ENCODE measurements at places on chromosomes 7 and 10.

- DNase-seq, result no peak
Observed at GRCh38 chr10:123287594-123288247, 133.5 kb downstream of the BUB3 start.

DNA sequence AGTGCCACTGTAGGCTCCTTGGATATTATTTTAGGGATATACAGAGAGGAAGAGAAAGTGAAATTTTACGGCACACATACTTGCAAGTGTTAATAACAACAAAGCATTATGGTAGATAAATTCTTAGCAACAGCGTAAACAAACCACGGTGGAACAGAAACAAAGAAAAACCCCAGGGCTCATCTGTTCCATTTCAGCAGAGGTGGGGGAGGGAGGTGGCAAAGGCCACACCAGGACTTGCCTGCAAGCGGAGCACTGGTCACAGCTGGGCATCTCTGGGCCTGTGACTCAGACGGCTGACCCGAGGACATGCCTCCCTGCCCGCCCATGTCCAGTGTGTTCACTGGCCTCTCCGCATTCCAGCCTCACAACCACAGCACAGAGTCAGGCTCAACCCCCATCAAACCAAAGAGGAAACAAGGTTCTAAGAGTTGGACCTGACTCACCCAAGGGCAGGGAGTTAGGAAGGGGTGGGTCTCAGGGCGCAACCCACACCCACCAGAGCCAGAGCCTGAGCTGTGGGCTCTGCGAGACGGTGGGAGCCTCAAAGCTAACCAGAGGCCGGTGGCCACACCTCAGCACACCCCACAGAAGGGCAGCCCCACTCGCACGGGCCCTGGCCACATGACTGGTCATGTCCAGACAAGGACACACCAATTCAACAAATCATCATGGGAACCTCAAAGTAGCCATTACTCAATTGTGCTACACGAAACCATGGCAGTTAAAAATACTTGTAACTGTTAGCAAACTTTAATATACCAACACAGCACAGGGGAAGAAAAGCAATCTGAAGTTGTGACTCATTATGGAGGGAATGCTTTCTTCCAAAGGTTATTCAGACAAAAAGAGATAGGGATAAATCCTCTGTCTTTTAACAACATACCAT lies 10.7 kb downstream of the ESYT2 start:
- DNase-seq, result peak; percentile 23

GRCh38 chr10:11515596-11516430 lies 95.6 kb downstream of the USP6NL start:
- peak; percentile 39 for DNase-seq

GRCh38 chr7:34163956-34164355 lies 258.6 kb downstream of the BMPER start:
- DNase-seq, result no peak

DNA sequence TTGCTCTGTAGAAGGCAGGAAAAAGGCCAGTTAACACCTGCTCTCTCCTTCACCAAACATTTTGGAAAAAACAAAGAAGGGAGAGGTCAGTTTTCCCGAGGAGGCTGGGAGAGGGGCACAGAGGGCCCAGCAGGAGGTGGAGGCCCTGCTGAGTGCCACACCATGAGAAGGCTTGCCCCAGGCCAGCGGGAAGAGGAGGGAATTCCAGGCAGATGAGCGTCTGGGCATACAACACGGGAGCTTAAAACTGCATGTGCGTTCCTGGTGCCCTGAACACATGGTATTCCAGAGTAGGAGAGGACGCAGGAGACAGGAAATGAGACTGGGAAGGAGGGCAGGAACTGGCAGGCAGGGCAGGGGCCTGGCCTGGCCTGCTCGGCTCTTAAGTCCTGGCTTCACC lies 182.4 kb downstream of the CCDC3 start:
- DNase-seq, result no peak

DNA sequence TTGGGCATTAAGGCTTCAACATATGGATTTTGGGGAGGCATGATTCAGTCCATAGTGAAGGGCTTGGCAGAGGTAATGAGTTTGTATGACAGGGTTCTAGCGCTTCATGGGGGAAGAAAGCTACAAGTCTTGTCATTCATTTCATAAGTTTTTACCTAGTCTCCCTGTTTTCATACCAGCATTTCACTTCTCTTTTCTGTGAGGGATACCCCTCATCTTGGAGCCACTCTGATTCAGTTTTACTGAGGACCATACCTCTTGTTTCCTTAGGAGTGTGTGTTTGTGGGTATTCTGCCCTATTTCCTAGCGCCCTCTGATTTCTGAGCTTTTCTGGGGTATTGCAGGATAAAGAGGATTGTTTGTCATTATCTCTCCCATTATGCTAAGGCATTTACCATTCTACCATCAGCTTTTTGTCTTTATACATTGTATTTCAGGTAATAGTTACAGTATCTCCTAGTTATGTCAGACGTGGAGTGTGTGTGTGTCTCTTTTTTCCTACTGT lies 6.8 kb downstream of the RSBN1L start:
- no peak for DNase-seq

- no peak for DNase-seq
Observed at GRCh38 chr7:128217030-128217805, 23.9 kb upstream of the LEP start.

DNA sequence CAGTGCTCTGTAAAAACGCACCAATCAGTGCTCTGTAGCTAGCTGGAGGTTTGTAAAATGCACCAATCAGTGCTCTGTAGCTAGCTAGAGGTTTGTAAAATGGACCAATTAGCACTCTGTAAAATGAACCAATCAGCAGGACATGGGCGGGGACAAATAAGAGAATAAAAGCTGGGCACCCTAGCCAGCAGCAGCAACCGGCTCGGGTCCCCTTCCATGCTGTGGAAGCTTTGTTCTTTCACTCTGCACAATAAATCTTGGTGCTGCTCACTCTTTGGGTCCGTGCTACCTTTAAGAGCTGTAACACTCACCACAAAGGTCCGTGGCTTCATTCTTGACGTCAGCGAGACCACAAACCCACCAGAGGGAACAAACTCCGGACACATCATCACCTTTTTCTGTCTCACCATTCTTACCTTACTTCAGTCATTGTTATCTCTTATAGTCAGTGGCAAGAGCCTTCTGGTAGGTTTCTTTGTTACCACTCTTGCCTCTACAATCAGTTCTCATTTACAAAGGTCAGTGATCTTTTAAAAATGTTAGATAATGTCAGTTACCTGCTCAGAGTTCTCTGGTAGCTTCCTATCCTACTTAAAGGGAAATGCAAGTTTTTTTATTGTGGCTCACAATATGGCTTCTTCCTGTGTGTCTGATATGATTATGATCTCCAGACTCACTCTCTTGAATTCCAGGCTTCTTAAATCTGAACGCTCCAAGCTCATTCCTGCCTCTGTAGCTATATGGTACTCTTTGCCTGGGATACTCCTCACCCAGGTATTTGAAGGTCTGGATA lies 4.5 kb downstream of the STAM start:
- no peak for DNase-seq

- no peak for DNase-seq
Observed at GRCh38 chr7:45217358-45217757, 59.8 kb downstream of the RAMP3 start.

GRCh38 chr10:6776170-6776569 lies 196.1 kb upstream of the PRKCQ start:
- DNase-seq, result no peak

DNA sequence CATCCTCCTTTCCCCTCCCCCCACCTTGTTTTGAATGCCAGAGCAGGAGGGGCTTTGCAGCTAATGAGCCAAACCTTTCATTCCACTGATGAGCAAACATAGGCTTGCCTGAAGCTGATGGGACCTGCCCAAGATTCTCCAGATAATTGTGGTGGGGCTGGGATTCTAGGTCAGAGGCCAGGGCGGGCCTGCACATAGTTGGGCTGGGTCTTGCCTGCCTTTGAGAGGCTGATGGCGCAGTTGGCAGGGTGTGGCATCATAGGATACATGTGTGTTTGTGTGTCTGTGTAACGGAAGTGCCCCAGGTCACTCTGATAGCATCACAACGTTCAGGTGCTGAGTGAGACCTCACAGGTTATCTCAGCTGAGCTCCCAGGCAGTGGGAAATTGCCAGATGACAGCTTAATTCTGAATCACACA lies 22.9 kb downstream of the BTBD16 start:
- DNase-seq, result no peak

DNA sequence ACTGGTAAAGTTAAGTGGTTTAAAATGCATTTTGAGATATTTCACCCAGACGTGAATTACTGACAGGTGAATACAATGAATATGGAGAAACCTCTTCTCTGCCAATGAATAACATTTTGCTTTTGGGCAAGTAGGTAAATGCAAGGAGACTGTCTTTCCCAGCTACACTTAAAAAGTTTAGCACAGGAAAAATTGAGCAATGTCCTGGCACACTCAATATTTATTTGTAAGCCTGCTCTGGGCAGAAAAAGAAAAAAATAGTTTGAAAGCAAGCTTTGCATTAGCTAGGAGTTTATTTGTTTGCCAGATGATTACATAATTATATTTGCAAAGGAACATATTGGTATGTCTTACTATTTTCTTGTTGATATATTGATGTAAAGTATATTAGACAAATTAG lies 624.2 kb downstream of the ACTR3B start:
- no peak for DNase-seq

GRCh38 chr7:123680580-123680979 lies 24.9 kb downstream of the LMOD2 start:
- no peak for DNase-seq

DNA sequence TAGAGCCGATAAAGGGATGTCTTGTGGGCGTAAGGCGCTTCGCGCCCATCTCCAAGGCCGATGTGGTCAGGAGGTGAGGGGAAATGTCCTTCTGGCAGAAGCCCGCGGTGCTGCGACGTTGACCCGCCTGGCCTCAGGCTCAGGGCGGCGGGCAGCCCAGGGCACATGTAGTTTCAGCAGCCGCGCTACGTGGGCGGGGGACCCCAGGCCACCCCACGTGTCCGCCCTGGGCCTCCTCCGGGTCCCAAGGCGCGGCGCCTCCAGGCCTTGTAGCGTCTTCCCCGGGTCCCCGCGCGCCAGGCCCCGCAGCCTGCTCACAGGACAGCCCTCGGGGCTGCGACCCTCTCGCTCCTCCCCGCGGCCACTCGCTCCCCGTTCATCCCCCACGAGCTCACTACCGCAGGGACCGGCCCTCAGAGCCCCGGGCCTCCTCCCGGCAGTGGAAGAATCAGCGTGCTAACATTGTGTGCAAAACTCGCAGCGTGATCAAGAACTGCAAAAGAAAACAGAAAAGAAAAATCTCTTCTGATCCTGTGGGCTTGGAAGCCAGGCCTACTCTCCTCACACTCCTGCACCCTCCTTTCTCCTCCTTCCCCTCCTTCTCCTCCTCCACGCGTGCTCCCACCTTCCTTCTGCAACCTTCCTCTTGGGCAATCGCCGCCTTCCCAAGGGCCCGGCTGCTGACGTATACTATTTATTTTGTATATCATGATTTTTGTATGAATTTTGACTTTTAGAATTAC lies 4.4 kb upstream of the TBX20 start:
- no peak for DNase-seq

DNA sequence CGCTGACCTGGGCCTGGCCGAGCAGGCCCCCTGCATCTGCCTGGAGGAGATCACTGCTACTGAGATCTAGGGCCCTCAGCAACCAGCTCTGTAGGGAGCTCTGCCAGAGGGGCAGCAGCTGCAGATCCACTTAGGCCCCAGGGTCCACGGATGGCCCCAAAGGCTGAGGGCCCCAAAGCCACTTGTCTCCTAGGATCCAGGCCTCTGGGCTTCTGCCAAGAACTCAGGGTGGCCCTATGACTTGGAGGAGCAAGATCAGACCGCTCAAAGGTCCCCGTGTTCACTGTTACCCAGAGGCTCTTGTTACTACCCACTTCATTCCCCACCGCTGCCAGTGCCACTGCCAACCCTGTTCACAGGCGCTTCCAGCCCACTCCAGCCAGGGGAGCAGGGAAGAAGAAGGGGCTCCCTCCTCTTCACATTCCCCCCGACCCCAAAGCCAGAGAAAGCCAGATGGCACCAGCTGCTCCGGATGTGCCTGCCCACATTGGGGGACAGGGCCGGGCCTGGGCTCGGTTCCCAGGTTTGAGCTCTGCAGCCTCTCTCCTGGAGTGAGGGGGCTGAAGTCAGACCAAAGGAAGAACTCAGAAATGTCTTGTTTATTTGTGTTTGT lies 7.6 kb downstream of the LZTS2 start:
- DNase-seq, result no peak

DNA sequence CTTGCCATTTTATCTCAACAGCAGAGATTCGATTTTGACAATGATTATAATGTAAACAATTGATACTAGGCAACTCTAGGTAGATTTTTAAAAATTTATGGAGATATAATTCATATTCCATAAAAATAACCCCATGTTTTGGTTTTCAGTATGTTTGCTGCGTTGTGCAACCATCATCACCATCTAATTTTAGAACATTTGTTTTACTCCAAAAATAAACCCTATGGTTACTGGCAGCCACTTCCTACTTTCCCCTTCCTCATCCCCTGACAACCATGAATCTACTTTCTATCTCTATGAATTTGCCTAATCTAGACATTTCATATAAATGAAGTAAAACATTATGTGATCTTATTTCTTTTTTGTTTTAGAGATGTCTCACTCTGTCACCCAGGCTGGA lies 401.9 kb downstream of the THSD7A start:
- DNase-seq, result no peak
